ENCODE measurements at places on chromosomes 7 and 10.

DNA sequence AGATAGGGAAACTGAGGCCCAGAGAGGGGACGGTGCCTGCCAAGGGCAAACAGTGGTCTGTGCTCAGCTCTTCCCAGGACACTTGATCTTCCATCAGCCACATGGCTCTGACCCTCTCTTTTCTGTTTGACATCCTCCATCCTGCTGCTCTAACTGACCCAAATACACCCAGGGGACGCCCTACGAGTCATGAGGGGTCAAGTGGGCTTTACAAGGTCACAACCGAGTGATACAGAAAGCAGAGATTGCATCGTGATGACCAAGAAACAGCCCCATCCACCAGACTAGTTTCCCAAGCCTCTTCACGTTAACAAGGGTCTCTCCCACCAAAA is 131.2 kb upstream of the UNC5B start:
- DNase-seq = no peak

DNA sequence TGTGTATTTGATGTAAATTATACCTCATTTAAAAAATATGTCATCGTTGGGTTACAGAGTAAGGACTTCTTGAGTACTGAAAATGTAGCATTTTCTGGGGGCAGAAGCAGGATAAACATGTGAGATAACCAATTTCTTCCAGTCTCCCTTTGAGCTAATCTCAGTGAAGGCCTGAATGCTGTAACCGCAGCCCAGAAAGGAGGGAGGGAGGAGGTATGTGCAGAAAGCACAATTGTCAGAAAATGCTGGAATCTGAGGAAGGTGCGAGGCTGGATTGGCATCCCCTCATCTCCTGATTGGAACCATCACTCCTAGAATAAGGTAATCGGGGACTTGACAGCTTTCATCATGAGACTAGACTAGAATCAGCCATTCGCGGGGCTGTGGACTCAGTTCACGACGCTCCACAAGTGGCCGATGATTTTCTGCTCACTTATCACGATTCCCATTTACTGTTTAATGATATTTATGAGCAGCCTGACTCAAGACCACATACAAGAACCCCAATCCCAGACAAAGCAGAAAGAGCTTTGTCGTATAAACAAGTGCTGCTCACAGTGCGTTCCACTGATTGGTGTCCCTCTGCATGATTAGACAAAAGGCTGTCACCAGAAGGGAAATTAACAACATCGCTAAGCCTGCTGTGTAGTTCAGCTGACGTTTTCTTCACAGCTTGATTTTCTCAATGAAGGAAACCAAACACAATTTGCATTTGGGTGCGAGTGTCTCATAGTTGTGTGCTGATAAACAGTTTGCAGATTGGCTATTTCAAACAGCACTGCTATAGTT is 93.2 kb downstream of the SVIL start:
- DNase-seq = no peak

DNA sequence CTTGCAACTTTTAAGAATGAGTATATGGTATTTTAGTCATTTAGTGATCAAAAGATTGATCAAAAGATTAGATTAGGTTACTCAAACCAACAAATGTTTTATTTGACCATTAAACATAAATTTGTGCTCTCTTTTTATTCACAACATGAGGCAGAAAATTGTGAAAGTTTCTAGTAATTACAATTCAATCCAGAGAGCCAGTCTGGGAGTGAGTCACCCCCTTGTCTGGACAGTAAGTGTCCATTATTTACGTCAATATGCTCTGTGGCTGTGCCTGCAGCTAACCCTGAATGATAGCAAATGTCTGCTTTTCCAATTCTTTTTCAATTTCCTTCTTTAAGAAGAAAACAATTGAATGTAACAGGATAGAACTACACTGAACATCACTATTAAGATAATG is 27.9 kb downstream of the GNG11 start:
- no peak for DNase-seq

- no peak for DNase-seq
These were observed 37.9 kb downstream of the SKIDA1 start for GRCh38 chr10:21487416-21488180.

- no peak for DNase-seq
These were observed 3.3 kb downstream of the SKAP2 start for GRCh38 chr7:26861050-26861449.

DNA sequence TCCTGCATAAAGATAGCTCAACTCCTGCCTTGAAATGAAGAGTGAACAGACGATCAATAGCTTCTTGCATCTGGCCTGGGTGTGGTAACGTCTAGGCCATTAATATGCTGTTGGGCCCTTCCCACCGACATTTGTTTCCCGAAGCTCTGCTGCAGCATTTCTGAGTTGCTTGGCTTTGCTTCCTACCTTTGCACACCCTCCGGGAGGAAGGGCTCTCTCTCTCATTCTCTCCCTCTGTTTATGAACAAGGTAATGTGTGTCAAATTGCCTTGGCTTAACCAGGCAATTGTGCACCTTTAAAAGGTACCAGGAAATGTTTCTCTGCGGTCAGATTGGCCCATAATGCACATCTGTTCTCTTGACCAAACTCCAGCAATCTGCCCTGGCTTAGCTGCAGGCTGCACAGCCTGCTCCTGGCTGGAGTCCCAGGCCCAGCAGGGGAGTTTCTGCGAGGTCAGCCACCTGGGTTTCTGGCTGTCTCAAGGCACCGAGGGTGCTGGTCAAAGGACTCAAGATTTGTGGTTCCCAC is 223.7 kb downstream of the SNX10 start:
- no peak for DNase-seq

DNA sequence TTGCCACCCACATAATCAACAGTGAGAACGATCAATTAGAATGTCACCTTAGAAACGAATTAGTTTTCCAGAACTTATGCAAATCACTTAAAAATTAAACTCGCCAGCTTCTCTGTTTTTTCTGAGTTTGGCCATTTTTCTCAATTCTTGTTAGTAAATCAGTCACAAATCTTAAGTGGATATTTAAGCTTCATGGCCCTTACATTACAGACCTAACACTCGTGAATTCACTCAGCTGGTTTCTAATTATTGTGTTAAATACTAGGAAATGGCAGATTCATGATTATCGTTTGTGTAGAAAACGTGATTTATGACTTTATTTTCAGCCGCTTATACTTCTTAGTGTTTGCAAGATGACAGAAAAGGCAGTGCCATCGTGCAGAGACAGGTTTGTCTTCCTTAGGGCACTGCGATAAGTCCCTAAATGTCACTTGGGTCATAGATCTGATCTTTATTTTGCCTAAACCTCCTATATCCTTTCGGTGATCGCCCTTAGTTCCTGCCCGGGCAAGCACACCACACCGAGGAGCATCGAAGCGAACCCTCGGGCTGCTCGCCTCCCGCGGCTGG is 587 bp upstream of the CELF2 start:
- no peak for DNase-seq

DNA sequence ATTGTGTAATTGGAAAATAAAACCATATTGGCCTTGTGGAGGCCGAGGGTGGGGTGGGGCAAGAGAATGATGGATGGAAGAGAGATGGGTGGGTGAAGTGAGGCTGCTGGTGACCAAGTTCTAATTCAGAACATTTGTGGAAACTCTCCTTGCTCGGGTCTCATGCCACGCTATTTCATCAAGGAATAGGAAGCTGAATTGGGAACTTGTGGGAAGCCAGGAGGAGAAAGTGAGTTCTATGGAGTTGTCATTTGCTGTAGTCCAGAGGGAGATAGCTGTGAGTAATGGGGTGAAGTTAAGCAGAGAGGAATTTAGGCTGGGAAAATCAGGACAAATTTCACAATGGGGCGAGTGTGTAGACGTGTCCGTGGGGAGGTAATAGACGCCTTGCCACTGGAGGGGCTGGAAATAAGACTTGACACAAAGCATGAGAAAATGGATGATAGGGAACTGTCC is 339.2 kb downstream of the LRMDA start:
- DNase-seq = no peak

- no peak for DNase-seq
These were observed 20.7 kb upstream of the GRID1 start for GRCh38 chr10:86387178-86387794.

- DNase-seq = no peak
These were observed 418.1 kb downstream of the GFRA1 start for GRCh38 chr10:115854740-115855435.

- DNase-seq = no peak
These were observed 175.5 kb upstream of the SEMA3A start for GRCh38 chr7:84370114-84370513.

DNA sequence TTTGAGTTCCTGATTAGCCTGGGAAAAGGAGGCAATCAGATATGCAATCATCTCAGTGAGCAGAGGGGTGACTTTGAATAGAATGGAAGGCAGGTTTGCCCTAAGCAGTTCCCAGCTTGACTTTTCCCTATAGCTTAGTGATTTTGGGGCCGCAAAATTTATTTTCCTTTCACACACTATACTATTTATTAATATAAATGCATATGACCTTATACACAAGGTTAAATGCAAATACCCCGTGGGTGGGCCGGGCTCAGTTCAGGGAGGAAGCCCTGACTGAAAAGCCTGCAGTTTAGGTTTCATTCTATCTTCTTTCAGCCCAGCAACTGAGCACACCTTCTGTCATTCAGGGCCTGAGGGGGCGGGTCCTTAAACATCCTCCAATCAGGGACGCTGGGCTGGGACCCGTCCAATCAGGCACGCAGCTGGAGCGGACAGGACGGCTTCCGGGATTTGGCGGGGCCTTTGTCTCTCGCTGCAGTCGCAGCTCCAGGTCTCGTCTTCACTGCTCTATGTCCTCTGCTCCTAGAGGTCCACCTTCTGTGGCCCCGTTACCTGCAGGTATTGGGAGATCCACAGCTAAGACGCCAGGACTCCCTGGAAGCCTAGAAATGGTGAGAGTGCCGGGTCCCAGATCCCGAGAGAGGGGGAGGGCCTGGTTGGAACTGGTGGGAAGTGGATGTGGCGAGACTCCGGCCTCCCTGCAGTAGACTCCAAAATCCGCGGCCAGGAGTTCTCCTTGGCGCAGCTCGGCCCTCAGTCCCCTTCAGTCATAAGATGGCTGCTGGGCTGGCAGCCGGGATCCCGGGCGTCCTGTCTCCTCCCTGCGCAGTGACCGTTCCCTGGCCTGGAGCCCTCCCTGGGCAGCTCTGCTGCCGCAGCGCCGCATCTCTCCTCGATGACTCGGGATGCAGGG is at the start of gene ZNF273:
Gene ZNF273, plus strand, starts transcription at position 468 of the 916 bp plus-strand sequence. Its CDS starts 45 bp downstream, at position 513.
- peak; percentile 77 for DNase-seq

- no peak for DNase-seq
These were observed 65.5 kb downstream of the SMURF1 start for GRCh38 chr7:99078416-99078815.

DNA sequence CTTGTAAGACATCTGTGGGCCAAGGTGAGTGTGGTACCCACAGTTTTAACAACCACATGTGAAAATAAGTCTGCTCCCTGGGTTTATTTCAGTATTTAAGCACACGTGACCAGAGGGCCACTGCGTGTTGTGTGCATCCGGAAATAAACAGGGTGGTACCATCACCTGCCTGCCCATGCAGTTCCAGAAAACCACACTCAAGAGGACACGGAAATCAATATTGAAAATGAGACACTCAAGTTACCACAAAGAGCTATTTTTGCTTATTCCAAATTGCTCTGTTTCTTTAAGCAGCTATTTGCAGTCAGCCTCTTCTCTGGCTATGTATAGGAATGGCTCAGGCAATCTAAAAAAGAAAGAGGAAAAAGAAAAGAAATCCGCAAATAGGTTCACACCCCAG is 71.8 kb upstream of the LOXL4 start:
- DNase-seq = no peak

DNA sequence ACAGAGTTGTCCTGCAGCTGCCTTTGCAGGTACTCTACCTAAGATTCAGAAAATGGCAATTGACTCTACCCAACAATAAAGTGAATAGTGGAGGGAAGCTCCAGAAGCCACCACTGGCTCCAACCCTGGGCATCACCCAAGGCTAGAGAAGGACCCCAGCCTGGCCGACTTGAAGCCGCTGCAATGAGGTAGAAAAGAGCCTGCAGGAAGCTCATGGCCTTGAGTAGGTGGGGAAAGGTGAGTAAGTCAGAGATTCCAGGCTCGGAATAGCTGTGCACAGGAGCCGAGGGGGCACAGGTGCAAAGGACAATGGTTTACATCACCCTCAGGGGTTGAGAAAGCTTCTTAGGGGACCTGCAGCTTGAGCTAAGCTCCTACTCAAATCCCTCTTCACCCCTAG is 83.6 kb downstream of the AOAH start:
- DNase-seq = no peak

- DNase-seq = no peak
These were observed 61.6 kb downstream of the PRSS58 start for GRCh38 chr7:142196066-142196840.

GRCh38 chr10:100519311-100520051 is at the start of gene SEC31B:
Gene SEC31B (minus strand): TSS chr10:100519861. CDS start chr10:100516952, 2,909 bp downstream.
- no peak for DNase-seq

DNA sequence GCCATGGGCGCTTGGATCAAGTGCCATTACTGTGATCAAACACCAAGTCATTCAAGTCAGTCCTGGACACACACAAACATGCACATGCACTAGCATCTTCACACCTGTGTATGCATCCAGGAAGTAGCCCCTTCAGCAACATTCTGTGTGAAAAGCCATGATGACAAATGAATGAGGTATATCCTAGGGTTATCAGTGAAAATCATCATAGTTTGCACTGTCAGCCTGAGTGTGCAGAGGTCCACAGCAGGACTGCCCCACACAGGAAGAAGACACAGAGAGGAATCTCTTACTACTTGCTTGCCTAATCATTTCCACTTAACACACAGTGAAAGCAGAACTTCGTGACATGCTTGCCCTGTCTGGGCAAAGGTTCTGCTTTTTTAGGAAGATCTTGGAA is 184.0 kb upstream of the ADO start:
- DNase-seq = no peak

DNA sequence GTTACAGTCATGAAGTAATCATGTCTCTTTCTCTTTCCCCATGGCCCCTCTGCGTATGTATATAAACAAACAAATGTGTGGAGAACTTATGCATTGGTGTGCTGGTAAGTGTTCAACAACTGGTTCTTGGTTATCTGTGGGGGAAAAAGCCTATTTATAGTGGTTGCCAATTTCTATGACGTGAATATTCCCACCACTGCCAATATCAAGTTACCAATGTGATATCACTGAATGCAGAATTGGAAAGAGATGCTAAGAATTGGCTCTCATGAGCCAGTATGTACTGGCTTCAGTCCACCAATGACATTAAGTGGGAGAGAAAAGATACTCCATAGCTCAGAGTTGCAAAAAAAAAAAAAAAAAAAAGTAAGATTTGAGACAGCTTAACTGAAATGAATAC is 399.7 kb downstream of the REEP3 start:
- DNase-seq = no peak

GRCh38 chr10:119988333-119988732 is 95.8 kb downstream of the SEC23IP start:
- no peak for DNase-seq

GRCh38 chr7:156151078-156151477 is 338.8 kb upstream of the SHH start:
- DNase-seq = no peak

DNA sequence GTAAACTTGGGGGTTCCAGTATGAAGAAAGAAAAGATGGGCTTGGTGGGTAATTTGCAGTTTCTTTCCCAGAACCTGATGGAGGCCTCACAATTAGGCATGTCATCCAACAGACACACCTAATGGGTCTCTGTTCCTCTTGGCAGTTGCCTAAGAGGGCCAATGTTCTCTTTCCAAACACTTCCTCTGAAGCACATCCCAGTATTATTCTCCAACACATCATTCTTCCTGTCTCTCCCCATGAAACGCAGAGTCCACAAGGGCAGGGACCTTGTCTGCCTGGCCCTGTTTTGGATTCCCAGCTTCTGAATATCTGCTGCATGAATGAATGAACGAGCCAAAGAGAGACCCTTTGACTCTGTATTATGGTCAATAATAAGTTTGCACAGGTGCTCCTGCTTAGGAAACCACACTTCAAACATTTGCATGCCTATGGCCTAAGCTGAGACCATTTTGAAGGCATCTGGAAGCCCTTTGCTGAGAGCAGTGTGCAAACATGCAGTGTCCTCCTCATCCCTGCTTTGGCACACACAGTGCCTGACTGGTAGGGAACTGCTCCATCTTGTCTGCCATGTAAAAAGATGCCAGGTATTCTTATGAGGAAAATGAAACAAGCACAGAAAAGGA is 100.9 kb upstream of the CHST15 start:
- DNase-seq = no peak

All from NCI-H1436 treated with DMSO at 0.1 percent for 48 hours (cell line).